NCI-H1092 (cell line): ENCODE measurements at places on chromosomes 6 and 20.

DNA sequence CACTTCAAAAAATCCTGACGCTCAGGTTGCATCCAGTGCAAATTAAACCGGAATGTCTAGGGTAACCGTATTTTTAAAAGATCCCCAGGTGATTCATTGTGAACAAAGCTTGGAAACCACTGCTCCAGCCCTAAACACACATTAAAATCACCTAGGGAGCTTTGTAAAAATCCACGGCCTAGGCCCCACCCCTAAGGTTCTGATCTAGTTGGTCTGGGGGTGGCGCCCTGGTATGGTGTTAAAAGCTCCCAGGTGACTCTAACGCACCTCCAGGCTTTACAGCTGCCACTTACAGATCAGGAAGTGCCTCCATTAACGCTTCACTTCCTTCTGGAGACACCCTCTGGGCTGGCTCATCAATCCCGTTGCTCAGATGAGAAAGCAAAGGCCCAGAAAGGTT is 92.2 kb downstream of the GRM4 start:
- DNase-seq: no peak

DNA sequence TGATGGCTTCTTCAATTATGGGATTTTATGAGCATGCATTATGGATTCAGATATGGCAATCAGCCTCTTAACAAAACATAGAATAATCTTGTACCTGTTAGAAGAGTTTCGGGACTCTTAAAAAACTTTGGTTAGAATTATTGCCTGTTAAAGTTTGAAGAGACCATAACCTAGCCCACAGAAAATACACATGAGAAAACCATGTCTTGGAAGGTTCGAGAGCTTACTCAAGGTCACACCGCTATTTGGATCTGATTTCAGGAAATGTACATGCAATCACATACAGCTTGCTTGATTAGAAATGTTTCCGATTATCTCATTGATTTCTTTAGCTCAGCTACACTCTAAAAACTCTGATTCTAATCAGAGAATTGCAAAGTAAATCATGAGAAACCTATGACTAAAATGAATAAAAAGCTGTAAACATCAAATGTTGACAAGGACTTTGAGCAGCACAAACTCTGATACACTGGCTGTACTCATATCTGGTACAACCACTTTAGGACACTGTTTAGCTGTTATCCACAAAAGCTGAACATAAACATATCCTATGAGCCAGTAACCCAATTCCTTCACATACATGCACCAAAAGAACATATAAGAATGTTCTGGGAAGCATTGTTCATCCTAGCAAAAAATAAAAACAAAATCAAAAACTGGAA is 16.3 kb downstream of the STX7 start:
- no peak for DNase-seq

DNA sequence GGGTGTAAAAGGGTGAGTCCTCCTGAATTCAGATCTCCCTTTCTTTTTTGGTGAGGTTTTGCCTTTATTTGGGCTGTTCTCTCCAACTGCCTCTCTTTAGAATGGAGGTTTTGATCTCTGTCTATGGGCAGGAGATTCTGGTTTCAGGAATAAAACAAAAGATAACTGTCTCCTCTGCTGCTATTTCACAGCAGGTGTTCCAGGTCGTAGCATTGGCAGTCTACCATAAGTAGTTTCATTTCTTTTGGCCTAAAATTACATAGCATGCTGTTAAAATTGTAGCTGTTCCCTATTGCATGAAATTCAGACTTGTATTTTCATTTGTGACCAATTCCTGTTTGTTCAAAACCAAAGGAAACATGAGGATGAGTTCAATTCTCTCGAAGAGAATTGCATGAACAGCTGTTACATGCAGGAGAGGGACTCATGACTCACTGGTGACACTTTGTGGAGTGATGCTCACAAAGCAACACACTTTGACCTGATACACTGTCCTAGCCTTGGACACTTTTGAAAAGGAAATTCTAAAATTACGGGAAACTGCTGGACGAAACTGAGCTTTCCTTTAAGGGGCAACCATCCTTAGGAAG is 76.8 kb upstream of the SIRPG start:
- no peak for DNase-seq

- no peak for DNase-seq
These were observed 63.0 kb upstream of the EYA2 start for GRCh38 chr20:46831633-46832011.

DNA sequence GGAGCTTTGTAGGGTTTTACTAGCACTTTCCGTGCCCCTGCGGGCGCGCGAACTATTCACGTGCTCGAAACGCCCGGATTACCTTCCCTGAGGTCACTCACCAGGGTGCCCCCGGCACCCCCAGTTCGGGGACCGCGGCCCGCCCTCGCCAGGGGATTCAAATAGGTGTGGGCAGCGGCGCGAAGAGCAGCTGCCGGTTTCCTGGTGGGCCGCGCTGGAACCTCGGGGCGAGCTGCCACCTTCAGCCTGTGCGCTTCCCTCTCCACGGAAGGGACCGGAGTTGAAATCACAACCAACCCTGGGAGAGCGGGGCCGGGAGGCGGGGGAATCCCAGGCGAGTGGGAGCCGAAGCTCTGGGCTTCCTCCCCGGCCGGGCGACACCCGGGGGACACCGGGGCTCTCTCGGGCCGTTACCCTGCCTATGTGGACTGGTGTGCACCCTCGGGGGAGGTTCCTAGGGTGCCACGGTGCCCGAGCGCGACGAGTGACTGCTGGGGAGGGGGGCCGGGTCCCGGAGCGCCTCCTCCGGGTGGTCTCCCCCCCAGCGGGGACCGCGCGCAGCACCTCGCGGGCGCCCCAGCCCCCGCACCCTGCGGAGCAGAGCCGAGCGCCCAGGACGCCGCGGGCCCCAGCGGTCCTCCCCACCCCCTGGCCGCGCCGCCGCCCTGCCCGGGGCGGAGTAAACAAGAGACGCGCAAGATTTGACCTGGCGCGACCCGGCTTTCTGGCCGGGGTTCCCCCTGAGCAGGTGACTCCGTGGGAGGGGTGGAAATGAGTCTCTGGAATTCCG is 2.1 kb upstream of the HIVEP2 start:
- DNase-seq: no peak

GRCh38 chr6:109006818-109007217 is 87.8 kb downstream of the SESN1 start:
- no peak for DNase-seq

DNA sequence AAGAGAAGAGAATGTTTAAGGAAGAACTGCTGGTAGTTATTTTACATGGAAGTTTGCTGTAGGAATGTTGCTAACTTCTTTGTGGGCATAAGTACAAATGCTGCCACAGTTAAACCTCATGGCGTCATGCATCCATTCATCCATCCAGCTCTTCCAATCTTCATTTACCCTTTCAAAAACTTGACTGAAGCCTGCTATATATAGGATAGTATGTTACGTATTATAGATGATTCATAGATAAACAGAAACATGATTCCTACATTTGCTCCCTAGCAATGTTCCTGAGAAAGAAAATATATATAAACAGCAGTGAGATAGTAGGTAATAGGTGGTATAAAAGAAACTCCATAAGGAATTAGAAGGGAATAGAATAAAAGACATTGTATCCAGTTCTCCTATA is 93.7 kb downstream of the NDUFAF5 start:
- DNase-seq: no peak

GRCh38 chr20:43681991-43682410 is 15.1 kb downstream of the MYBL2 start:
- no peak for DNase-seq

DNA sequence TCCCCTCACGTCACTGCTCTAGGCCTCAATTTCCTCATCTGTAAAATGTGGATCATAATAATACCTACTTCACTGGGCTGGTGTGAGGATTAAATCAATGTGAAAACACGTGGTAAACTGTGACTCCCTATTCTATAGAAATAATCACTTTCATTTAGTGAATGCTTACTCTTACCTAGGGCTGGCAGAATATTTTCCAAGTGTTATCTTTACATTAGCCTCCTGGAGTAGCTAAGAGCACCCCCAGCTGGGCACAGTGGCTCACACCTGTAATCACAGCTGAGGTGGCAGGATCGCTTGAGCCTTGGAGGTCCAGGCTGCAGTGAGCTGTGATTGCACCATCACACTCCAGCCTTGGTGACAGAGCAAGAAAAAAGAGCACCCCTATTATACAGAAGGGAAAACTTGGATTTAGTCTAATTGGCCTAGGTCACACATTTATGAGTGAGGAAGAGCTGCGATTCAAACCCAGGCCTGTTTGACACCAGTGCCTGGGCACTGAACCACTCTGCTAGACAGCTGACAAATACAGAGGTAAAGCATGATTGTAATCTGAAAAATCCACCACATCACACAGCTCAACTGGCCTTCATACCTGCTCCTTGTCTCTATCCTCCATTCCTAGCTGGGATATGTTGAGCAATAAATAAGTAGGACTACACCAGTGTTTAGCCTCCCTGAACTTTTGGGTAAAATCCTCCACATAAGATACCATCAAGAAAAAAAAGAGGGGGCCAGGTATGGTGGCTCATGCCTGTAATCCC is 1.4 kb upstream of the SNTA1 start:
- no peak for DNase-seq

- DNase-seq: no peak
These were observed 24.4 kb upstream of the TMEM217 start for GRCh38 chr6:37282371-37282770.

- DNase-seq: no peak
These were observed 41.8 kb upstream of the FUT9 start for GRCh38 chr6:95973976-95974375.

DNA sequence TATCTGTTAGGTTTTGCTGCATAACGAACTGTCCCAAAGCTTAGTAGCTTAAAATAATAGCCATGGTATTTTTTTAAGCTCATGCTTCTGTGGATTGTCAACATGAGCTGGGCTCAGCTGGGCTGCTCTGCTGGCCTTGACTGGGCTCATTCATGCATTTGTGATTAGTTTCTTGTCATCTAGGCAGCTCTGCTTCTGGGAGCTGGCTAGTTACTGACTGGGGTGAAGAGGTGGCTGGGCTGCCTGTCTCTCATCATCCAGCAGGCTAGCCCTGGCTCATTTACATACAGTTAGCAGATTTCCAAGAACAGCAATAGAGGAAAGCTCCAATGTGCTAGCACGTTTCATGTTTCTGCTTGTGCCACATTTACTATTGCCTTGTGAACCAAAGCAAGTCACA is 165.1 kb upstream of the PCSK2 start:
- DNase-seq: no peak

GRCh38 chr6:32244270-32244669 is 20.4 kb upstream of the NOTCH4 start:
- no peak for DNase-seq

DNA sequence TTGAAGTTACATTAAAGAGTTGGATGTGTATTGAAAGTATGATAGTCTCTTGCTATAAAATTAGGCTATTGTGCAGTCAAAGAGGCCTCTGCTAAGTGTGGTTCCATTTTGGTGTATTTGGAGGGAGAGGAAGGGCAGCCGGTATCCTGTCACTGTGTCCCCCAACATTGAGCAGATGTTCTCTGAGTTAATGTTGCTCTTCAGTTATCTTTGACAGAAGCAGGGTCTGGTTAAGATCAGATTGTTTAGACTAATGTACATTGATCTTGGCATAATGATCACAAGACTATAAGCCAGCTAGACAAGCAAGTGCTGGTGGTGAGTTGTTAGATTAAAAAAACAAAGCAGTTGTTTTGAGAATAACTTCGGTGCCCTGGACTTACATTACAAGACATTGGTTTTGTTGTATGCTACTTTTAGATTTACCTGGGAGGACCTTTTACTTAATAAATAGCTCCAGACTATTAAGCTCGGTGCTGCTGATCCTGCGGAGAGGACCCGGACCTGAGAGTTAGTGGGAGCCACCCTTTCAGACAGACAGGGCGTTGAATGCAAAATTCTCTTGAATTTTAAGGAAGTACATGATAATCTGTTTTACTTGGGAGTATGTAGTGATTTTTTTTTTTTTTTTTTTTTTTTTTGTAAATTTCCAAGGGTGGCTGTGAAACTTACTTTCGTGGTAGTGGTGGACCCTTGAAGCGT is 97.8 kb downstream of the JARID2 start:
- no peak for DNase-seq

DNA sequence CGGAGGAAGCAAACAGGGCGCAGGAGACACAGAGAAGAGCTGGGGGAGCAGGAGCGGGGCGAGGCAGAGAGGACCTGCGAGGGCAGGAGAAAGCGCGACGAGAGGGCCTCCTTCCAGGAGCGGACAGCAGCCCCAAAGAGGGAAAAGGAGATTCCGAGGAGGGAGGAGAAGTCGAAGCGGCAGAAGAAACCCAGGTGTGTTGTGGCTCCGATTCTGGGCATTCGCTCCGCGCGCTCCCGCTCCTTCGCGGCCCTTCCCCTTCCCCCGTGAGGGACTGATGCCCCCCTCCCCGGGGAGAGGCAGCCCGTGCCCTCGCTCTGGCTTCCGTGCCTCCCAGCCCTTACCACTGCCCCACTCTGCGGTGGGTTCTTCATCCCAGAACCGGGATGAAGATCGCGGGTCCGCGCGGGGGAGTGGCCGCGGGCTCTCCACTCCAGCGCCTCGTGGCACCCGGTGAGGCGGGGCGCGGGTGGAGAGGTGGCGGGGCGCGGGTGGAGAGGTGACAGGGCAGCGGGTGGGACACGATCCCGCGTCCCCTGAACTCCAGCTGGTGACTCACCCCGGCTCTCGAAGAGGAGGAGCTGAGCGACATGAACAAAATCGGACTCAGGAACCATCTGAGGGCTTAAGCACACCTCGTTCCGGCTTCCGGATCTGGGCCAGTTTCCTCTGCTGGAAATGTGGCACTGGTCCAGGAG is 22.4 kb downstream of the TMC2 start:
- DNase-seq: no peak

GRCh38 chr20:2093159-2093781 is 8.4 kb upstream of the STK35 start:
- DNase-seq: no peak

- DNase-seq: no peak
These were observed 916 bp upstream of the PPP1R11 start for GRCh38 chr6:30066082-30066481.

DNA sequence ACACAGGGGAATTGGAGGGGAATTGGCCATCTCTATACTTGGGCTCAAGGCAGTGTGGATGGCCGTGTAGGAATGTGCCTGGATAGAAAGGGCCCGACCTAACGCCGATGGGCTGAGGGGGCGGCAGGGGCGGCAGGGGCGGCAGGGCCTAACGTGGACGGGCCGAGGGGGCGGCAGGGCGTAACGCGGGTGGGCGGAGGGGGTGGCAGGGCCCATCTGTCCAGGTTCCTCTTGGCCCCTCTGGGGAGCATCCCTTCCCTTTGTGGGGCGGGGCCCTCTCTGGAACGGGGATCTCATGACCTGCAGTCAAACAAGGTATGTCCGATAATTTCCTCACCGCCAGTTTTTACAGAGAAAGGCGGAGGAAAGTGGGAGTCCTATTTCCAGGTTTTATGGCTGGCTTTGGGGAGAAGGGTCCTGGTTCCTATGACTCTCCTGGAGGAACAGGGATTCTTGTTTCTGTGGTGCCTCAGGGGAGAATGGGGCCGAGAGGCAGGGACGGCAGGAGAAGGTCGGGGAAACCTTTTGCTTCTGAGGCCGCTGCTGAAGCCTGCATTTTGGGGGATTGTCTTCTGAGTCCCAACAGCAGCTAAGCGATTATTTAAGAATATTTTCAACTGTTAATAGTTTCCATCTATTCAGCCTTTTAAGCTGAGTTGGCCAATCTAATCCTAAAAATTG is 100.8 kb upstream of the FRMD1 start:
- DNase-seq: no peak

DNA sequence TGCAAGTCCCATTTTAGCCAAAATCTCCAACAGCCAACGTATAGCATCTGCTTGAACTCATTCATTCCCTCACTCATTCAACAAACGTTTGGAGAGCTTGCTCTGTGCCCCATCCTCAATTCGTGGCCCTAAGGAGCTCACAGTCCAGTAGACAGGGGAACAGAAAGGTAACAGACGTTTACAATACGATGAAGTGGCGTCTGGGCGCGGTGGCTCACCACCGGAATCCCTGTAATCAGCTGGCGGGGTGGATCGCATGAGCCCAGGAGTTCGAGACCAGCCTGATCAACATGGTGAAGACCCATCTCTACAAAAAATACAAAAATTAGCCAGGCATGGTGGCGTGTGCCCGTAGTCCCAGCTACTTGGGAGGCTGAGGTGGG is 790 bp upstream of the E2F1 start:
- no peak for DNase-seq
